ENCODE measurements at places on chromosomes 6 and 20. TPM values are rescaled to one million over a fixed set of nuclear protein-coding genes. Genes with fewer than 3 reads are reported as not detected.

The RAMACL gene
- 0.34 TPM for polyA plus RNA-seq

The KIAA1755 gene
- polyA plus RNA-seq, result not detected

The MACROD2 gene
- 1.7 TPM for polyA plus RNA-seq

The SLC22A1 gene
- polyA plus RNA-seq, result not detected

The CRIP3 gene
- not detected for polyA plus RNA-seq

The KPNA5 gene
- polyA plus RNA-seq, result 1.2 TPM

The MAP3K4 gene
- polyA plus RNA-seq, result 12.7 TPM

The UBD gene
- 4.8 TPM for polyA plus RNA-seq

The NOTCH4 gene
- 1.8 TPM for polyA plus RNA-seq

The GCNT2 gene
- polyA plus RNA-seq, result 2.4 TPM

The LIN28B gene
- polyA plus RNA-seq, result not detected

The DEF6 gene
- polyA plus RNA-seq, result 4.6 TPM

Data from sigmoid colon (tissue), 7 donors.